ENCODE measurements at places on chromosomes 11 and 22.

GRCh38 chr11:67674442-67674871, at the start of gene ALDH3B2:
Gene ALDH3B2 (minus strand): TSS chr11:67674623. CDS start chr11:67666935, 7,688 bp downstream.
- DNase-seq: no peak

DNA sequence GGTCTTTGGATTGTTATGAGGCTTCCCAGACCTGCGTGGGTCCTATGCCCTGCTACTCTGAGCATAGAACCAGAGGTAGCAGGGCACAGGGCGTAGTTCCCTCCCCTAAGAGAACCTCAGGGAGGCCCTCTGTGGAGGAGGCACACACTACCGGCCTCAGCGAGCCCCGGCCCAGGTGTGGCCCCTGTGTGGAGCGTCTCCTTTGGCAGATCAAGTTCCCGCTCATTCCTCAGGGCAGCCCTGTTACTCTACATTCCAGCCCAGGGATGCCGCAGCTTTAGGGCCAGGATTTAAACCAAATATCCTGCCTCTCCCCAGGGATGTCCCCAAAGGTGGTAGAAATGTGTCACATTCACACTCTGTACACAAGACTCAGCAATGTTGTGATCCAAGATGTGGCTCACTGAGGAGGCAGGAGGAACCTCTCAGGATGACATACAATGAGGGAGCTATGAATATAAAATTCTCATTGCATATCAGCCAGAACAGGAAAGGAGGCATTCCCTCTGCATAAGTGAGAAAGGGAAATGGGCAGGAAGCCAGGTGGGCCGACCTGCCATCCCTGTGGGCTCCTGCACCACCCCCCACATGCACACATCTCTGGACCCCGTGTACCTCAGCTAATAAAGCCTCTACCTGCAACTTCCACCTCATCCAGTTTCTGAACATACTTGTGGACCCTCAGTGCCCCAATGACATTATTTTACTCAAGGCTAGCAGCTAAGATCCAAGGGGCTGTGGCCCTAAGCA, 131.9 kb upstream of the TEAD1 start:
- no peak for DNase-seq

DNA sequence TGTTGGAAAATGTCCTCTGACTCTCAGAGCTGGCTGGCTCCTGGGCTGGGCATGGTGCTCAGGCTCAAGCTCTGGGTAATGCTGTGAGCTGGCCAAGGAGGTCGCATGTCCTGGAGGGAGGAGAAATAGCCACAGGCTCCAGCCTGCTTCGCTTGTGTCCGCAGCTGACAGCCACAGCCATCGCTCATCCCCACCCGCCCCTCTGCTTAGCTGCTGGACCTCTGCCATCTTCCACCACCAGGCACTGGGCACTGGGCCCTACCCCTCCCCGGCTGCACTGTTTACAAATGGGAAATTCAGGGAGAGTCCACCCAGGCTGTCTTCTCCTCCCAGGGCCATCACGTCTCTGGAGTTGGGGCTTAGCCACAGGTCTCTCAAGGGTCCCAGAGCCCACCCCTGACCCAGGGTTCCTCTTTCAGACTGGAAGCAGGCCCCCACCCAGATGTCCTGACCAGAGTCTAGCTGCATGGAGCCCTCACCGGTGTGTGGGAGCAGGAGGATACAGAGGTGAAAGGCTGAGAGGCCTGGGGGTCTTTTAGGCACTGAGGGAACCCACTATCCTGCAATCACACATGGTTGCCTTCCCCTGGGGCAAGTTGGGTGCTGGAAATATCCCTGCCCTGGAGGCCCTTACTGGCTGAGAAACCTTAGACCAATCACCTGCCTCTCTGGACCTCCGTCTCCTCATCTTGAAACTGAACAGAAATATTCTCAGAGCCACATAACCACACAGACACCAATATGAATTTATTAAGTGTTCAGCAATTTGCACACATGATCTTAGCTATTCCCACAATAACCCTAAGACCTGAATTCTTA, 62.7 kb downstream of the CD82 start:
- no peak for DNase-seq

GRCh38 chr22:44276706-44277356, 35.9 kb downstream of the SHISAL1 start:
- no peak for DNase-seq

DNA sequence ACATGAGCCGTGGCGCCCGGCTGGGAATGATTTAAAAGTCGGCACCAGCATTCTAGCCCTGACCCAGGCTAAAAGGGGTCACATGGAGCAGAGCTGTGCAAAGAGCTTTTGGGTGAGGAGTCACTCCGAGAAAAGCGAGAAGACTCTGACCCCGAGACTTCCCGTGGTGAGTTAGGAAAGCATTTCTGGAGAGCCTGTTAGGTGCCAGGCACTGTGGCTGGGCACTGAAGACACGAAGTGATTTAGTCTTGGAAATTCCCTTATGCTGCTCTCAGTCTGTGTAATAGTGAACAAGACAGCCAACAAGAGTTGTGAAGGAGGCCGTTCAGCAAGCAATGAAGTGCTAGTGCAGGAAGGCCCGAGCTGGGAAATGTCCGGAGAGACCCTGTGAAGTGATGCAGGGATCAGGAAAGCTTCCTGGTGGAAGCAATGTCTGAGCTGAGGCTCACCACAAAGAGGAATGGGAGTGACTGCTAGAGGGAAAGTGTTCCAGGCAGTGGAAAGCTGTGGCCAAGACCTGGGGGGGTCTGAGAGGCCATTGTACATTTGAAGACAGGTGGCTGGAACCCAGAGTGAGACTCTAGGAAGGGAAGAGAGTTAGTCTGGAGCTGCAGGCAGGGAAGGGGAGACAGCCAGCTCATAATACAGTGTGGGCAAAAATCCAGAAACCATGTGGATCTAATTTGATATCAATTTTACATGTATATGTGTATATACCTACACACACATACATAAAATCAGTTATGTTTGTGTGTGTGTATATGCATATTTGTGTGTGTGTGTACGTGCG, 31.6 kb downstream of the MARK2 start:
- DNase-seq: no peak
